ENCODE measurements at places on chromosomes 13 and 19.
A peak's percentile ranks its signal among the peaks of the same experiment; 100 is the strongest.

DNA sequence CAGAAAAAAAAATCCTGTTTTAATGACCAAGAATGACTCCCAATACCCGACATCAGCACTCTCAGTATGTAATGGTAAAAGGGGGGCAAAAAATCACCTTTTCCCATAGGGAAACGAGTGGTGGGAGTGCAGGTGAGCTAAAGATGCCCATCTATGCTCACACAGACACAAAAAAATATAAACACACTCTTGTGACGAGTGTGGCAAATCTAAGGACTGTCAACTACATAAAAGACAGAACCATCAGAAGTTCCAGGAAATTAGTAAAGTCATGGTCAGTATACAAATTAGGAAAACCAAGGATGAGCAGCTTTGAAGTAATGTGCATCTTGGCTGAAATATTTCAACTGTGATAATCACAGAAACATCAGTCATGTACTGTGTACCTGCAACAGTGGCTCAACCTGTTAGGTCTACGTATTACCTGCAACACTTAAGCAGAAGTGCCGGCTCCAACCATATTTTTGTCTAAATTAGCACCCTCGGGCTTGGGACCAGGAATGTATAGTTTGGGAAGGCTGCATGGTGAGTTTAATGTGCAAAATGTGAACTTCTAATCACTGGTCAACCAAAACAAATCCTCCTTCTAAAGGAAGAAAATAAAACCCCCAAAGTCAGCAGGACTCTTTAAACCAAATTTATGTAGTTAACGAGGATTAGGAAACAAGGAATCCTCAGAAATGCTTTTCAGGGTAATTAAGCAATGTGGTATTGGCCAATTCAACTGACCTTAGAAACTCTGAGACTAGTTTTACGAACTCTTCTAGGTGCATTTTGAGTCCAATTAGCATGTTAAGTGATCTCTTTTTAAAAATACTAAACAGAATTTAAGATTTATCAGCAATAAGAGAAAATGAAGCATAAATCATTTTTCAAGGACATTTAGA is 24.3 kb downstream of the ANKRD10 start:
- no peak for DNase-seq

GRCh38 chr13:95541308-95541707 is 11.2 kb upstream of the CLDN10 start:
- no peak for DNase-seq

DNA sequence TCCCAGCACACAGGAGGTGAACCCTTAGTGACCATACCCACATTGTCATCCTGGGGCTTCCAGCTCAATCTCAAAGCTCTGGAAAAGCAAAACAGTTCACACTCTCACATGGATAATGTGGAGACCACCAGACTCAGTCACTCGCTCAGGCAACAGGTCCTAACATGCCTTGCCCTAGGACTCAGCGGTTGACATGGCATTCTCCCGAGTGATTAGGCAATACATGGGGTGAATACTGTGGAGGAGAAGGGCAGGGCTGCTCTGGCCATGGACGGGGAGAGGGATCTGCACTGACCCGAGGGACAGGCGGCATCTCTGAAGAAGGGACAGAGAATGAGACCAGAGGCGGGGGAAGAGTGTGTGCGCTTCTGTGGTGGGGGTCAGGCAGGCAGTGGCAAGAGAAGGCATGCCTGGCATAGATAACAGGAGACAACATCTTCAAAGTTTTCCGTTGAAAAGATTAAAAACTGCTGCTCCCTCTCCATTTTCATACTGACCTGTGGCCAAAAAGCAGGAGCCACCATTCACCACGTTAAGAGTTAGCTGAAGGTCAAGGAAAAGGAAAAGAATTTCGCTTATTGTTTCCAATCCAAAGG is 44.5 kb upstream of the EPHX3 start:
- no peak for DNase-seq

DNA sequence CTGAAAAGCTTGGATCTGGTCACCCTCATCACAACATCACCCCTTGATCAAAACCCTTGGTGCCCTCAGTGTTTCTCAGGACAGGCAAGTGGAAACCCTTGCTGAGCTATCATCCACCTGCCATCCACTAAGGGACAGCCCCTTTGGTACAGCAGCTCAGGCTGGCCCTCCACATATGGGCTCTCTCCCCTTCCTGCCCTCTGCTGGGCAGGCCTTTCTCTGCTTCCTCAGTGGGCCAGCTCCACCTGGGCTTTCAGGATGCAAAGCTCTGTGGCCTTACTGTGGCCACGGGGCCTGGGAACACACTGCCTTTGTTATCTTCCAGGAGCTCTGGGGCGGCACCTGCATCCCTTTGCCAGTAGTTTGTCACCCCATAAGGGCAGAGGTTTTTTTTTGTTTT is 4.9 kb downstream of the SUGP1 start:
- DNase-seq: no peak

DNA sequence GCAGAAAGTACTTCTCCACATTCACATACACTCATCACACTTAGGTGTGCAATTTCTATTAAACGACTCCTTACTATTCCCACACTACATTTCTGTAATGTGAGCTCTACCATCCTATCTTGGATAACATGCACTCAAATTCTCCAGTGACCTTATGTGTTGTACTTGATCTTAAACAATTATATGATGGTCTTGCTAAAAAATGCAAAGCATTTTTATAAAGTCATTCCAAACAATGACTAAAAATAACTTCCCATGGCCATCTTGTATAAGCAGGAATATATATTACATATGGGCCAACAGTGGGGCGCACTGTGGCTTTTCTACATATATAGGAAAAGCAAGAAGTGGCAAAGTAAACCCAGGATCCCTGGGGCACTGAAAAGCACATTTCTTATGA is 155.5 kb downstream of the FLT1 start:
- no peak for DNase-seq

- no peak for DNase-seq
These were observed 876 bp downstream of the SACS start for GRCh38 chr13:23432626-23433025.

- no peak for DNase-seq
These were observed 134.7 kb upstream of the GPR12 start for GRCh38 chr13:26895081-26895807.

DNA sequence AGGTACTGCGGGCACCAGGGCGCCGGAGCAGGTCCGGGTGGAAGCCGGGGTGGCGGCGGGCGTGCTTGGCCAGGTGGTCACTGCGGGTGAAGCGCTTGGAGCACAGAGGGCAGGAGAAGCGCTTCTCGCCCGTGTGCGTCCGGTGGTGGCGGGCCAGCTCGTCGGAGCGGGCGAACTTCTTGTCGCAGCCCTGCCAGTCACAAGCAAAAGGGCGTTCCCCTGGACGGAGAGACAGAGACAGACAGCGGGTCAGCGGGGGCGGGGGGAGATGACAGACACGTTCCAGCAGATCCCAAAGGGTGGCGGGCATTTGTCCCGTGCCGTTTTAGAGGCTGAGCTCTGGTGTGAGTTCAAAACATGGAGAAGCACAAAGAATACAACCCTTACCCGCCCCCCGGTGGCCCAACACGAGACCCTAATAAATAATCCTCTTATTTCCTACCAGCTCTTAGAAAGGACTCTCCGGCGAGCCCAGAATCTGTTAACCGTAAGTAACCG is 6.3 kb upstream of the REXO1 start:
- no peak for DNase-seq

- DNase-seq: no peak
These were observed 55.0 kb downstream of the TSHZ3 start for GRCh38 chr19:31294189-31294588.

DNA sequence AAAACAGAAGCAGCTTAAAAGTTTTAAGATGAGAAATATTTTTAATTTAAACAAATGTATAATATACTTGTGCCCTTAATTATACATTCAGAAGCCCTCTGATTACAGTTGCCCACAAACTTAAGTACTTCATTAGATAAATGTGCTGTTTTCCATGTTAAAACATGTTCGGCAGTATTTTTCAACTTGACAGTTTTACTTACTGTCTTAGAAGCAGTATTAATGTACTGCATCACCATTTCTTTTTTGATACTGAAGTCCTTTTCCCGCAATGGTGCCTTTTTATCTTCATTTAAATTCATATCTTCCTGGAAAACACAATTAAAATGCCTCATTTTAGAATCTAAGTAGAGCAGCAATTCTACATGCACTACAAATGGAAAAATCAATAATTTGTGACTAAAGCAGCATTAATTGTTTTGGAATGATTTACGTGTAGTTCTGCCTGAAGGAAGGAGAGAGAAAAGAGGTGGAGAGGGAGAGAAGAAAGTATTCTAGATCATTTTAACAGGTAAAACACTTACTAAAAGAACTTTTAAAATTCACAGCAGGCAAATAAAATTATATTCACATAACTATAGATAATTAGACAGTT is 70.2 kb downstream of the DIAPH3 start:
- no peak for DNase-seq

DNA sequence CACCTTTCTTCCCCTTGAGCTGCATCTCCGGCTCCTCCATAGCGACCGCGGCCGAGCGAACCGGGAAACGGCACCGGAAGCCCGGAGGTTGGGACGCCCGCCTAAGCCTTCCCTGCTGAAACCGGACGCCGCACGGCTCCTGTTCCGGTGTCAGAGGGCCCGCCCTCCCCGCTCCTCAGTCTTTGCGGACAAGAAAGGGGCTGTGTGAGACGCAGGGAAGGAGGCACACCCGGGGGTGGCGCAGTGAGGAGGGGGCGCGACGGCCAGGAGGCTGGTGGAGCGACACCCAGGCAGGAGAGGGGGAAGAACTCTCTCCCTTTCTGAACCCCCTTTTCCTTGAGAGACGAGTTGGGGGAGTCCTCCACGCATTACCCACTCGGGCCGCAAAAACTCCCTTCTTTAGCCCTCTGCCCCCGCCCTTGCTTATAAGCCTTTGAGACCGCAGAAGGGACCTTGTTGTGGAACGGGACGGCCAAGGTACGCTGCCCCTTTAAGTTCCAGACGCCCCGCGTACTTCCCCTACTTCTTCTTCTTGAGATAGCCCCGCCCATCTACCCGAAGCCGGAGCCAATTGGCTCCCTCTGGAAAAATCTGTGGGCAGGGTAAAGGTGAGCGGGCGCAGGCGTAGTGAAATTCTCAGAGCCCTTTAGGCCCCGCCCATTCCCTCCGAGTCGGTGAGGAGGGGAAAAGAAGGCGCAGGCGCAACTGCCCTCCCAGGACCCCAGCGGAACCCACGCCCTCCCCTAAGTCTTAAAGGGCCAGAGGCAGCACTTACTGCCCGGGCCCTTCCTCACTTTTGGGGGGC is at the start of the genes BORCS8 and RFXANK:
TSS of gene BORCS8 (minus strand) at position 75 of the 805 bp plus-strand sequence. CDS start at position 40, 35 bp downstream.
TSS of gene RFXANK (plus strand) at position 181 of the 805 bp plus-strand sequence. CDS start 1,689 bp downstream, outside the sequence.
- peak; percentile 99 for DNase-seq

- no peak for DNase-seq
These were observed 37.7 kb downstream of the ATP11A start for GRCh38 chr13:112727581-112727980.

DNA sequence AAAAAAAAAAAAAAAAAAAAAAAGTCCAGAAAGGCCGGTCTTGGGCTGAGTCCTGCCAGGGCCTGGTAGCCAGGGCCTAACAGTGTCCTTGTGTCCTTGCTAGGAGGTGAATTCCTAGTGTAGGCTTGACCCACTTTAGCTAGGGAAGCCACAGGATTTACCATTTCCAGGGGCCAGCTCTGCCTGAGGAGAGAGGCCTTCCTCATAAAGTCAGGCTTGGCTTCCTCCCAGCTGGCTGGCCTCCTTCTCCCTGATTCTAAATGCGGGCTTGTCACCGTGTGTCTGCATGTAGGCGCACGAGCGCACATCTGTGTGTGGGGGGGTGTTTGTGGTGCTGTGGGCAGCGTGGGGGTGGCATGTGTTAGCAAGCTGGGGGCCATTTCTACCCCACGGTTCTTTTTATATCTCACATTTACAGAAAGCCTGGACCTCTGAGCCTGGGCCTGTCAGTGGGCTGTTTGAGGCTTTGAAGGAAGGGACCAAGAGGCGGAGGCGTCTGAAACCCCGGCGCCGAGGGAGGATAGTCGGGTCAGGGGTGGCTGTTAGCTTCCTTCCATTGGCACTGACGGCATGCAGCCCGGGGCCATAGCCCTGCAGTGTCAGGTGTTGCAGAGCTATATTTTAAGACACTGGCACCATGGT is 31.7 kb downstream of the IER2 start:
- peak; percentile 73 for DNase-seq

GRCh38 chr13:41267106-41267505 is 3.7 kb upstream of the MTRF1 start:
- no peak for DNase-seq

- DNase-seq: no peak
These were observed at the start of gene C19orf38 for GRCh38 chr19:10848230-10848856. Gene C19orf38 (plus strand): TSS chr19:10848415. CDS start chr19:10848509, 94 bp downstream.

GRCh38 chr19:9945319-9945966 is 9.1 kb upstream of the OLFM2 start:
- DNase-seq: peak; percentile 84

DNA sequence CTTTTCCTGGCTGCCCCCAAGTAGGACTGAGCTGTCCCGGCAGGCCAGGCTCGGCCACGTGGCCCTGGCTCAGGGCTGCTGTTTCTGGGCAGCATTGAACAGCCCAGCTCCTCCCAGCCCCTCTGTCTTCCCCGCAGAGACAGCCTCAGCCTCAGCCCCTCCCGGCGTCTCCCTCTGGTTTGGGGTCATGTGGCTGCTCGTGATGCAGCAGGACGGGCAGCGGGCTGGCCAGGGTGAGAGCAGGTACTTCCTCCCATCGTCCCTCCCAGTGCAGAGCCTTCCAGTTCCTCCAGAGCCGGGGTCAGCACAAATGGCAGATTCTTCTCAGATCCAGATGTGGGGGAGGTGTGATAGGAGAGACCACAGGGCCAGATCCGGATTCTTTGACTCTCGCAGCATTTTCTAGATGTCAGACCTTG is 114.6 kb downstream of the KDM4B start:
- no peak for DNase-seq

DNA sequence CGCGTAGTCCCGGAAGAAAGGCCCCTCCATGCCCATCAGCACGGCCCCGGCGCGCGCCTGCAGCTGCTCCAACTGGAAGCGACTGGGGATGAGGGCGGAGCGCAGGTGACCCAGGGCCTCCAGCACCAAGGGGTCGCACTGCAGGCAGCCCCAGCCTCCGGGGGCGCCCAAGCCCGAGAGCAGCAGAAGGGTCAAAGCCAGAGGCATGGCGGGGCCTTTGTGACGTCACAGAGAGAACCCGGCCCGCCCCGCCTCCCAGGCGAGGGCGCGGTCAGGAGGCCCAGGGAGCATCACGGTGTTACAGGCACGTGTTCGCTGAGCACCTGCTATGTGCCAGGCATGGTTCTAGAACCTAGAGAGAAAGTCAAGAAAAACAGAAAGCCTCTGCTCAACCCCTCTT is at the start of gene IZUMO2:
TSS of gene IZUMO2 (minus strand) at position 294 of the 400 bp plus-strand sequence. CDS start at position 207, 87 bp downstream.
- DNase-seq: no peak

DNA sequence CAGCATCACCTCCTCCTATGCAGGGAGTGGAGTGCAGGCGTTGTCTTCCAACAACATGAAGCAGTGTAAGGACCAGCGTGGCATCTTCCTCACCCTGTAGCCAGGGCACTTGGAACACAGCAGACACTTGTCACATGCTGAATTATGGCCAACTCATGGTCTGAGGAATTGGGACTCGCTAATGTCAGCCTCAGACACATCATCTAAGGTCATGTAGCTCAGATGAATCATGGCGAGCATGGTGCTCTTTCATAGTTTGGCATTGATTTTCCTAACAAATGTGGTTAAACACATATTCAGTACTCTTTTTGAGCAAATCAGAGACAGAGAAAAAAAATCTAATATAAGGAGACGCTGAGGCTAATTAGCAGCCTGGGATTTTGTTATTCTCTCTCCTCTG is 99.6 kb upstream of the SGCG start:
- DNase-seq: no peak

Measured in Ammon's horn (tissue), 1 donor.